ENCODE measurements at places on chromosomes 6 and 20.

DNA sequence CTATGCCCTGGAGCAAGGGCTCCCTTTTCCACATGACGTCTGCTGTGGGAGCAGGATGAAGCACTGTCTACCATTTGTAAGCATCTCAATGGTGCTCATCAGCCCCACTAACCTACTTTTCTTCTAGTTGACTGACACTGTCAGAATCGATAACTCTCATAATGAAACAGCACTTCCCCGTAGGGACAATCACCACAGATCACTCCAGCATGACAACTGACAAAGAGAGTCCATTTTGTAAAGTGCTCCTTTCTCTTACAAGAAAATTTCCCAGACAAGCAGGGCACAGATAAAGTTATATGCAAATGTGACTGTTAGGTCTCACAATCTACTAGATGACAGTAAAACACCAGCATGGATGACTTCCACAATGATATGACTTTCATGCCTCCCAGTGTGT, 46.4 kb downstream of the HEBP2 start:
- no peak for DNase-seq

DNA sequence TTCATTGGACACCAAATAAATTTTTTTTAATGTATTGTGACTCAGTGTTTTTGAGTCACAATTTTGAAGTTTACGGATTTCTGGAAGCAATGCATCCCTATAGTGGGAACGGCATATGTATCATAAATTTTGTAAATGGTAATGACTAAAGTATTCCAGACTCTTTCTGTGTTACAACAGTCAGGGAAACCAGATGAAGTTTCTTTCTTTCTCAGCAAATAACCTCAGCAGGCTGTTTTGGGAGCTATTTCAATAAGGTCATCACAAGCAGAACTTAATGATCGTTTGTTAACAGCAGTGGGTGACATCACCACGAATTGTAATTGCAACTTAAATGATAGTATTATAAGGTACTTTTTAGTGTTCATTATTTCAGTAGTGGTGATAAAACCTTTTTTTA, 52.0 kb downstream of the HIVEP1 start:
- DNase-seq = no peak

DNA sequence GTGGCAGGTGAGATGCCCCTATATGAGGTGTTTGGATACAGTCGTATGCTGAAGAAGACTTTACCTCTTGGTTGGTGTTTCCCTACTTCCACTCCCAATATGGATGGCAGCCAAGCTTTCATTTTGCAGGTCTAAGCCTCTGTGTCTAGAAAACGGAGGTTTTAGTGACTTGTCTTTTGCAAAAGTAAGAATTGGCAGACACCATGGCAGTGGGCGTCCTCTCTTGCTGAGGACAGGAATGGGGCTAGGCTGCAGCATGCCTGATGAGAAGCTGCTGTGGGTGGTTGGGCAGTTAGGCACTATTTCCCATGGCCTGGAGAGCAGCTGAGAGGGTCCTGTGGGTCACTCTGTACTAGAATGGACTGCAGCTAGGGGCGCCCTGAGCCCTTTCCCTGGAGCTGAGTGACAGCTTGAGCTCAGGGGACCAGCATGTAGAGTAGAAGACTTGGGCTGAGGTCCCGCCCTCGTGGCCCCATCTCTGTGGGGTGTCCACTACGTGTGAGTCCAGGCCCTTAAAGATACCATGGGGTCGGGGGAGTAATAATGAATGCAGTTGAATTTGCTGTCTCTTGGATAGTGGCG, 127.4 kb downstream of the CDH26 start:
- DNase-seq = no peak

GRCh38 chr20:24199501-24199900, 210.9 kb upstream of the GGTLC1 start:
- no peak for DNase-seq

GRCh38 chr20:1301031-1301529, 27.9 kb downstream of the SDCBP2 start:
- DNase-seq = peak; percentile 60

DNA sequence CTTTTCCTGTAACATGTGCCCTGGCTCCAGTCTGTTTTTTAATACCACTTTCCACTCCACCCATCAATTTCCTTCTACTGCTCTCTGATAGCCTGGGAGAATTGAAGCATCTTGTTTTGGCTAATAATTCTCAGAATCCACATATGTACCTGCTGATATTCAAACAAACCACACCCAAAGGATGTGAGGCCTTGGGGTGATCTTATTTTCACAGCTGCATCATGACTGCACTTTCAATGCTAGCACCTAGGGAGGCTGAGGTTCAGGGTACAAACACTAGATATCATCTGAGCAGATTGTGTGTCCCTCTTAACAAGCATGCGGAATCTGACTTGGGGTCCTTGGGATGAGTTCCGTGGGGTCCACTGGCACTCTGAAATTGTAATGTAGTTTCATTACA, 12.7 kb downstream of the FNDC1 start:
- DNase-seq = no peak

DNA sequence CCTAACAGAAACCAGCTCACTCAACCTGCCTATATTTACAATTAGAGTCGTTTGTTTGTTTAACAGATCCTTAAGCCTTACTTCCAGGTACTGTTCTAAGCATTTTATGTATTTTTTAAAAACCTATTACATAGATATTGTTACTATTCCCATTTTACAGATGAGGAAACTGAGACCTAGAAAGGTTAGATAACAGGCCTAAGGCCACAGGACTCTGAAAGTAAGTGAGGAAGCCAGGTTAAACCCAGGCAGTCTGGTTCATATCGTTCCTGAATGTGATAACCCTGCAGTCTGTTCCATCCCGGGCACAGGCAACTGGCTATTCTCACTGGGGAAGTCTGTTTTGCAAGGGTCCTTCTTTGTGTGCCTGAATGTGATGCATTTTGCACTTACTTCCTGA, 322.2 kb downstream of the FARS2 start:
- DNase-seq = no peak

DNA sequence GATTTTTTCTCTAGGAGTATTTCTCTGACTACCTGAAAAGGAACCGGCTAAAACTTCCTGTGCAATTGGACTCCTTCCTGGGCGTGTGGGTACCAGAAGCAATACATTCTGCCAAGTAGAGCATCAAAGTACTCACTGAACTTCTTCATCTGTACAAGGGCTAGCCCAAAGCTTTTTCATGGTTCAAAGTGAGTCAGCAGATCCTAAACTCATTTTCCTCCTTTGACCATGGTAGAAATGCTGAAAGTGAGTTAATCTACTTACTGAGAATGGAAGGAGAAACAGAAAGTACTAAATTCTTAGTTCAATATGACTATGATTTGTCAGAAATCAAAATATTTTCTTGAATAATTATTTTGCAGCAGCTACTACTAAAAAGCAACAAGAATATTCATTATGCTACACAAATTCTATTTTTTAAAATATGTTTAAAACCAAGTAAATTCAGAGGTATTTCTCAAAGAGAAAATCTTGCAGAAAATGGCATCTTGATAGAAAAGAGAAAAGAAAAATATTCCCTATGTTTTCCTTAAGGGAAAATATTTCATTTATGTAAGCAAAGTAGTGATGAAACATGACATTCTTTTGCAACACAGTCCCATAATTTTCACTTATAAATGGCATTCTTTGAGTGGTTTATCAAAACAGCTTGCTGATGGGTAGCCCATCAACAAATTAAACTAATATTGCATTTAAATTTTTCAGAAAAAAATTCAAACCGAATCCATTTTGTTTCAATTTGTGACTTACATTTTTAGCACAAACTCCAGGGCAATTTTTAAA, 3.7 kb upstream of the BEND6 start:
- DNase-seq = no peak

DNA sequence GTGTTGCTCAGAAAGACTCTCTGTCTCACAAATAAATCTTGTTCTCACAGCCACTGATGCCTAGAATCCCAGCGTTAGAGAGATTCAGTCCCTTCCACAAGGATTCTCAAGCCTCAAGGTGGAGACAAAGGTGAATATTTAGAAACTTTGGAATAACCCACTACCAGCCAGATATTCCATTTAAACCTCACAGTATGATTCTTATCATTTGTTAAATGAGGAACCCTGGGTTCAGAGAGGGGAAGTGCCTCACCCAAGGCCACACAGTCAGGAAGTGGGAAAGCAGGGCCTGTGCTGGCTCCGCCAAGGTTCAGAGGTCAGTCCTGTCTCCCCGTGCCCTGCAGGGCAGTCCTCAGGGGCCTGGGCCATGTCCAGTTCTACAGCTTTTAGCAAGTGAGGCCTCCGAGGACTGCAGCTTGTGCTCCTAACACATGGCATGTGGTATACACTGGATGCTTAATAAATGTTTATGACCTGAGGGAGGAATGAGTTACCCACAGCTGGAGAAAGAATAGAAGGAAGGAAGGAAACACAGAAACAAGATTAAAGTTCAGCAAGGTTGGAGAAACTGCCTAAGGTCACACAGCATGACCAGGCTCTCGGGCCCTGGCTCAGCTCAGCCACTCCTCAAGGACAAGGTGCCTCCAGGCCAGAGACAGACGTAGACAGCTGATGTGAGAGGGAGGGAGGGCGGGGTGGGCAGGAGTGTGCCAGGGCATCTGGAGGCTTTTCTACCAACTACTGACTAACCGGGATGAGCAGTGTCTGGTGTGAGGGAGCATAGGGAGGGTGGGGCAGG, 3.9 kb upstream of the TGM2 start:
- no peak for DNase-seq

DNA sequence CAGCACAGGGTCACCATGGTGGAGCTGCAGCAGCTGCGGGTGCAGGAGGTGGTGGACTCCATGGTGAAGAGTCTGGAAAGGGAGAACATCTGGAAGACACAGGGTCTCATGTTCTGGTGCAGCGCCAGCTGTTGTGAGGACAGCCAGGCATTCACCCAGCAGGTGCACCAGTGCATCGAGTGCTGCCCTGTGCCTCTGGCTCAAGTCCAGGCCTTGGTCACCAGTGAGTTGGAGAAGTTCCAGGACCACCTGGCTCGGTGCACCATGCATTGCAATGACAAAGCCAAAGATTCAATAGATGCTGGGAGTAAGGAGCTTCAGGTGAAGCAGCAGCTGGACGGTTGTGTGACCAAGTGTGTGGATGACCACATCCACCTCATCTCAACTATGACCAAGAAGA, 22.9 kb upstream of the RIPK1 start:
- no peak for DNase-seq

DNA sequence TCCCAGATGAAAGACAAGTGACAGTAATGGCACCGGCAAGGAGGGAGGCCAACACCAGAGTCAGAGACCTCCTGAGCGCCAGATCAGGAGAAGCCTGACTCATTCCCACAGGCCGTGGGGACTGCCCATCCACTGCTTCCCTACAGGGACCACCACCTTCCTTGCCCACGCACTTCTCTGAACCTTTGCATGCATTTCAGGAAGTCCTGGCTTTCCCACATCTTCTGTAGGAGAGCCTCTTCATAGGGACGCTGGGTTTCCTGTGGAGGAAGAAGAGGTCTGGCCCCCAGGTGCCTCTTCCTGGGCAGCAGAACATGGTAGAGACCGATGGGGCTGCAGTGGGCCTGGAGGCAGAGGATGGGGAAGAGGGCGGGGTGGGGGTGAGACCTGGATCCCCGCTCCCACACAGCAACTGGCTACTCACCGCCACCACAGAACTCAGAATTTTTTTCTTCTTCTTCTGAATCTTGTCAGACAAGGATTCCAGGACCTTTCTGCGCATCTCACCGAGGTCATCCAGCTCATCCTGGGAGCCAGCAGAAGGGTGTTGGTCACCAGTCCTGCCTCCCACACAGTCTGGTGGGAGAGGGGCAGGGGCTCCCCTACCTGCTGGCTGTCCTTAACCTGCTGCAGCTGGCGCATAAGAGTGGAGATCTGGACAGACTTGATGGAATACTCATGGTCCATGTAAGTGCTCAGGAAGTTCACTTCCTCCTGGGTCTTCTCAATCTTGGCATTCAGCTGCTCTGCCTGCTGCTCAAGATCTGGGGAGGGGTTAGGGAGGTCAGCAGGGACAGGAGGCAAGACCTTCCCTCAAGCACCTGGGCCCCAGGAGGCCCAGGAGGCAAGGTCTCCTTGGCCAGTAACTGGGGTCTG, 13.7 kb downstream of the C20orf96 start:
- no peak for DNase-seq

GRCh38 chr6:90715093-90715655, 128.3 kb upstream of the MAP3K7 start:
- DNase-seq = no peak

Data from activated CD8-positive, alpha-beta memory T cell treated with anti-CD3 and anti-CD28 coated beads, Interleukin-2, amount 50 U/mL, for 4 hours (primary cell).